ENCODE measurements at places on chromosomes 13 and 19.

- DNase-seq = peak; percentile 19
Measured at GRCh38 chr13:80339912-80340650, 845 bp downstream of the SPRY2 start.

DNA sequence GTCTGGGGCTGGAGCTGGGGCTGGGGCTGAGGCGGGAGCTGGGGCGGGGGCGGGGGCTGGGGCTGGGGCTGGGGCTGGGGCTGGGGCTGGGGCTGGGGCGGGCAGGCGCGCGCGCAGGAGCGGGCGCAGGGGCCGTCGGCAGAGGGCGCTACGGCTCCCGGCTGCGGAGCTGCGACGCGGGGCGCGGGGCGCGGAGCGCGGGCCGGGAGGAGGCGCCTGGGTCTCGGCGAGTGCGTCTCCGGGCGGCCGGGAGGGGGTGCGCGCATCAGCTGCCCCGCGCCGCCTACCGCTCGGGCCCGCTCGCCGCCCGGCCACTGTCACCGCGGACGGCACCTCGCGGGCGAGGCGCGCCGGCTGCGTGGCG lies 422 bp upstream of the MTUS2 start:
- DNase-seq = no peak

GRCh38 chr19:40144947-40145748 lies 46.1 kb upstream of the MAP3K10 start:
- DNase-seq = no peak

- no peak for DNase-seq
Measured at GRCh38 chr13:93226623-93227279, at the start of gene GPC6. GPC6 (plus strand) TSS chr13:93226807.

GRCh38 chr13:79429309-79429708 lies 23.3 kb upstream of the RBM26 start:
- DNase-seq = no peak

DNA sequence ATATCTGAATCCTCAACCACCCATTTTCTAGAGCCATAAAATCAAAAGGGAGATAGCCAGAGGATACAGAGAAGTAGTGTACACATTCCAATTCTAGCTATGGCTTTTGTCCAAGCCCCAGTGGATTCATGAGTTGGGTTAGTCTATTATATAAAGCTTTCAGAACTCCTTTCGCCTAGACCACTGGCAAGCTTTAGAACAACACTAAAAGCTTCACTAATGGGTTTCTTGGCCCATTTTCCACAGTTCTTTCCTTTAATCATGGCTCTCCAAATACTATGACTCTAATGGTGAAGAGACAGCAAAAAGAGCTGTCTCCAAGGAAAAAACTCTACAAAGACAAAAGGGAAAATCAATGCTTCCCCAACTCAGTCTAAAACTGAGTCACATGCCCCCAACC lies 48.2 kb upstream of the SLITRK5 start:
- DNase-seq = no peak

DNA sequence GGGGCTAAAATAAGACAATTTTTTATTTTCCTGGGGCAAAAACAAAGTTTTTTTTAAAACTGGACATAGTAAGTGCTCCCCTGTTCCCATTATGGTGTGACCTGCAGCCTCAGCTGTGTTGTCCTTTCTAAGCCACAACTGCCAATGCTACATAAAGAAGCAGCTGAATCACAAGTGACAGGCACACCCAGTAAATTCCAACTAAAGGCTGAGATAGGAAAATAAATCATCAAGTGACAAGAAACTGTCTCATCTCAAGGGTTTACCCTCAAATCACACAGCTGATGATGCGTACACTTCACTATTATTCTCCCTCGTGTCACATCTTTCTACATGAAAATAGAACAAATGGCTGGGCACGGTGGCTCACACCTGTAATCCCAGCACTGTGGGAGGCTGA lies 28.7 kb downstream of the STK24 start:
- DNase-seq = no peak

GRCh38 chr13:106477303-106477702 lies 58.2 kb downstream of the EFNB2 start:
- DNase-seq = no peak

DNA sequence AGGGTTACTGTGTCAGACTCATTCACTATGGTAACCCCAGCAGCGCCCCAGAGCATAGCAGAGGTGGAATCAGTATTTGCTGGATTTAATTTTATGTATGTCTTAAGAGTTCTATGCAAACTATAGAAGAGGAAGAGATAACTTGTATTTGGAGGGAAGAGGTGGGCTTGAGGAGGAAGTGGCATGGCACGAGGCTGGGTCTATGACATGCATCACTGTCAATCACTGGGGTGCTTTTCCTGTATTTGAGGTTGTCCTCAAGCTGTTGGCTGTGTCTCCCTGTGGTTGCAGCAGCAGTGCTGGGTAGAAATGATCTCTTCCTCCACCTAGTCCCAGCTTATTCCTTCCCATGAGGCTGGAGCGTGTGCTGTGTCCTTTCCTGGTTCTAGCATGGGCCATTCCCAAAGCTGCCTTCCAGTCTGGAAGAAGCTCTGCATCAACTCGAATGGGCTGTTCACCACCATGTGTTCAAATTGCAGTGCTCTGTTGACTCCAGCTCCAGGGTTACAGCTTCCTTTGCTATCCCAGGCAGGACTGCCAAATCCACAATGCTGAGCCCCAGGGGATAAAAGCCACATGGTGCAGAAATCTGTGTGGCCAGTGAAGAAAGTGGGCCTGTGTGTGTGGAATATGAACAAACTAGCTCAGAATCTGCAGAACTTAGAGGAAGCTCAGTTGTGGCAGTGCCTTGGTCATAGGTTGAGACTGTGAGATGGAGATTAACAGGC lies 73.1 kb upstream of the MTIF3 start:
- no peak for DNase-seq

GRCh38 chr19:39543477-39543857 lies 3.5 kb upstream of the EID2 start:
- DNase-seq = peak; percentile 47

DNA sequence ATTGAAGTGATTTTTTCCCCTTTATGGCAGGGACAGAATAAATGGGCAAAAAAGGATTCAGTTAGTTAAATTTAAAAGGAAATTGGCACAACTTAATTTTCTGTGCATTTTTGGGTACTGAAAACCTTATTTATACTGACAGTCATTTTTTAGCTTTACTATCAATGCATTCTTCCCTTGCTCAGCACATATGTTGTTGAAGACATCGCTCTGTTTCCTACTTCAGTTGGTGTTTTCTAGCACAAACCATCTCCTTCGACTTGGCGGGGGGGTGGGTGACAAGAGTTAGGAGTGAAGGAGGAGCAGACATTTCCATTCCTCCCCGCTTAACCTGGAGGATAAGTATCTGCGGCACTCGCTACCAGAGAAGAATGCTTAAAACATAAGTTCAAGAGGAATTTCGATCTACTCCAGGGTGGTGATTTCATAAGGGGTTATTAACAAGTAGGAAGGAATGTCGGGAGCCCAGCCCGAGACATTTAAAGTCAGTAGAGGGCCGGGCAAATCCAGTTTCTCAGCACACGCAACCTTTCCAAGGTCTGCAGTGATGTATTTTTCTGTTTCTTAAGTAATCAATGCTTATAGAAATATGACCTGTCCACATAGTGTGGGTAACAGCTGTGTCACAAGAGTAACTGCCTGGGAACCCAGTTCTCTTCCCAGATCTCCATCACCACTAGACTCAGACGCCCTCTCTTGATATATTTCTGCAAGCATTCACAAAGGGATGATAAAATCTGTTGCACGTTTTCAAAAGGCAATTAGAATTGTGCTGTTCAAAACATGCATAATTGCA lies 525.8 kb downstream of the MYO16 start:
- DNase-seq = peak; percentile 74

- no peak for DNase-seq
Measured at GRCh38 chr13:59464926-59465325, 698.8 kb downstream of the DIAPH3 start.

DNA sequence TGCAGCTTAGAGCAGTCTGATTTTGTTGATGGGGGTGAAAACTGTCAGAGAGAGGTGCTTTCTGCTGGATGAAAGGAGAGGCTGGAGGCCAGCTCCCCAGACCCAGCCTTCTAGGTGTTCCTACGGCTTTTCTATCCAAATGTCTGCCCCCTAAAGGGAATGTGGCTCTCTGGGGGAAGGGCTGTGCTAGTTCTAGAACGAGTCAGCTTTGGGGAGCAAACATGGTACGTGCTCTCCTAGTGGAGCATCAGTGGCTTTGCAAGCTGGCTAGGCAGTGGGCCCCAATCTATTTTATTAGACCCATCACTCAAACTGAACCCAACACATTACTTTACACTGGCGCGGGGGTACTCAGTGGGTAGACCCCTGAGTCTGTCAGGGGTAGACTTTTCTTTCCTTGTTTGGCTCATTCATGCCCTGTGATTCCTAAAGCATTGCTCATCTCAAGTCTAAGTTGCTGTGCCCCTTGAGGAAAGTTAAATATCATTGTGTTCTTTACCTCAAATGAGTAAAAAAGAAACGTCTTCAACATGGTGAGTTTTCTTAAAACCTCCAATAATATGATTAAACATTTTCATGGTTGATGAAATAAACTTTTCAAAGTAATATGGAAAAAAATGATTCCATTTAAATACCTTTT lies 254.9 kb downstream of the DLEU7 start:
- no peak for DNase-seq

DNA sequence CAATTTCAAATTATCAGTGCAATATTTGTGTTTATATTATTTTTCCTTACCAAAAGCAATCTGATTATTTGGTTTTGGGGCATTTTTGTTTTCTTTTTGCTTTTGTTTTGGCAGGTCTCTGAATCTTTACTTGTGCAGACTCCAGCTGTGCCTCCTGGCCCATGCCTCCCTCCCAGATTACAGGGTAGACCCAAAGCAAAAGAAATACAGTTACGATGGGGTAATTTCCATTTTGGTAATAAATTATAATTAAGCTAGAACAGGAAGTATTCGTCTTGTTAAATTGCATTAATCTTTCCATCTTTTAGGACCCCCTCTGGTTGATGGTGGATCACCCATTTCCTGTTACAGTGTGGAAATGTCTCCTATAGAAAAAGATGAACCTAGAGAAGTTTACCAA lies 29.2 kb upstream of the MLNR start:
- no peak for DNase-seq

GRCh38 chr13:99418843-99419140 lies 82.5 kb upstream of the TM9SF2 start:
- DNase-seq = no peak

- no peak for DNase-seq
Measured at GRCh38 chr13:58476206-58476918, 844.8 kb downstream of the PCDH17 start.

- peak; percentile 99 for DNase-seq
Measured at GRCh38 chr19:40443131-40443999, 770 bp downstream of the SERTAD3 start.

GRCh38 chr13:46644816-46645215 lies 91.8 kb downstream of the LRCH1 start:
- no peak for DNase-seq

GRCh38 chr13:101390461-101390860 lies 25.8 kb downstream of the NALCN start:
- no peak for DNase-seq

GRCh38 chr19:917323-918151 lies at the start of gene KISS1R:
KISS1R (plus strand) TSS chr19:917333; CDS start chr19:917503, 170 bp downstream.
- no peak for DNase-seq

DNA sequence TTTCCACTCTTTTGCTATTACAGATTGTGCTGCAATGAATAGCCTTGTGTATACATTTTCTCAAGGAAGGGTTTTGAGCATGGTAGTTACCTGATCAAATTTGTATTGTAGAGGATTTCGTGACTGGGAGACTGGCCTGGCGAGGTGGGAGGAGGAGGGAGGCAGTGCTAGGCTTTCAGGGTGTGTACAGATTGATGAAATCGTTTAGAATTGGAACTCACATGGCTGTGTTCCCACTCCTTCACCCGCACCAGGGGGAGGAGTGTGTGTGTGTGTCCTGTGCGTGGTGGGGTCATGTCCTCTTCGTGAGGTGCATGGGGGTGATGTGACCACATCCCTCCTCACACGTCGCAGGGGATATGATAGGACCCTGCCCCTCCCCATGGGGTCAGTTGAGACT lies 8.3 kb downstream of the PGLYRP1 start:
- no peak for DNase-seq

Measured in RWPE1 (cell line).